ENCODE measurements at places on chromosomes 2 and 18.

- no peak for DNase-seq
Observed at GRCh38 chr2:234672498-234673150, 175.7 kb upstream of the ARL4C start.

- no peak for DNase-seq
Observed at GRCh38 chr18:35089891-35090550, 48.8 kb downstream of the MAPRE2 start.

- no peak for DNase-seq
Observed at GRCh38 chr2:238845583-238846377, 2.1 kb upstream of the TWIST2 start.

GRCh38 chr2:45089554-45090261 is 80.5 kb upstream of the SIX2 start:
- DNase-seq = no peak

DNA sequence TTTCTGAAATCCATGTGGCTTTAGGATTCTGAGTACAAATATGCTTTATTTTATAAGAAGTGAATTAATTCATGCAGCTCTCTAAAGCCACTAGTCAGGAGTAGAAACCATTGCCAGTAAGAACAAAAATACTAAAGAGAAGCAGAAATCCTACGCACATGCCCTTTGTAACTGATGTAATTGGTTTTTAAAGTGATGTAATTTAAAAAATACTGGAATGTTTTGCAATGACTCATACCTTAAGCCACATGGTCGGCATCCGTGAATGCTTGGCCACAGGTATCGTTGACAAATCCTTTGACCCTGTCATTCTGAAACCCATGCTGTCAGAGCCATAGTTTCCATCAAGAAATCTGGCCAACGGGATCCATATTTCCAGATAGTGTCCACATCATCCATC is 213.3 kb downstream of the ACKR3 start:
- DNase-seq = no peak

- DNase-seq = peak; percentile 95
Observed at GRCh38 chr2:223041527-223042109, 10.4 kb upstream of the KCNE4 start.

GRCh38 chr2:239387811-239388210 is 13.0 kb downstream of the HDAC4 start:
- no peak for DNase-seq

DNA sequence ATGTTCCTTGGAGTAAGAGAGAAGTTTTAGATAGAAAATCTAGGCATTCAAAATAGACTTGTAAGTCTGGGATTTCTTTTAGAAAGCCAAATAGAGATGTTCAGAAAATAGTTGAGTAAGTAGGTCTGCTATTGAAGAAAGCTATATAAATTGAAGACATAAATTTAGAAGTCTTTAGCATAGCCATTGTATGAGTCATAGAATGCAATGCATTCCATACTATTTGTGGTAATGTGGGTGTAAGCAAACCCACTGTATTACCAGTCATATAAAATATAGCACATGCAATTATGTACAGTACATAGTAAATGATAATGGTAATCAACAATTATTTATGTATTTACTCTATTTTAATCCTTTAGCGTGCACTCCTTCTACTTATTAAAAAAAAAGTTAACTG is 14.1 kb downstream of the MC4R start:
- no peak for DNase-seq

GRCh38 chr2:54815148-54815539 is 91.7 kb downstream of the EML6 start:
- DNase-seq = no peak

- no peak for DNase-seq
Observed at GRCh38 chr2:110852541-110853263, 120.3 kb downstream of the ACOXL start.

- peak; percentile 64 for DNase-seq
Observed at GRCh38 chr2:225091336-225091735, 49.1 kb upstream of the DOCK10 start.

DNA sequence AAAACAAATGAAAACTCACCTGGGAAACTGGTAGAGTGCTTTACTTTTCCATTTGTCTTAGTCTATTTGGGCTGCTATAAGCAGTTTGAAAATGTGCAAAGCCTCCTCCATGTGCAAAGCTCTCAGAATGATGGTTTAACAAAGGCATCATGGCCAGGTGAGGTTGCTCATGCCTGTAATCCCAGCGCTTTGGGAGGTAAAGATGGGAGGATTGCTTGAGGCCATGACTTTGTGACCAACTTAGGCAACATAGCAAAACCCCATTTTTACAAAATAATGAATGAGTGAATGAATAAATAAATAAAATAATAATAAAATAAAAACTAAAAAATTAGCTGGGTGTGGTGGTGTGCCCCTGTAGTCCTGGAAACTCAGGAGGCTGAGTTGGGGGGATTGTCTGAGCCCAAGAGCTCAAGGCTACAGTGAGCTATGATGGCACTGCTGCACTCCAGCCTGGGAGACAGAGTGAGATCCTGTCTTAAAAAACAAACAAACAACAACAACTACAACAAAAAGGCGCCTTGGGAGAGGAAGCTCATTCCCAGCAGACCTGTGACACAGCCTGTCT is 71.8 kb downstream of the MYCN start:
- DNase-seq = no peak

DNA sequence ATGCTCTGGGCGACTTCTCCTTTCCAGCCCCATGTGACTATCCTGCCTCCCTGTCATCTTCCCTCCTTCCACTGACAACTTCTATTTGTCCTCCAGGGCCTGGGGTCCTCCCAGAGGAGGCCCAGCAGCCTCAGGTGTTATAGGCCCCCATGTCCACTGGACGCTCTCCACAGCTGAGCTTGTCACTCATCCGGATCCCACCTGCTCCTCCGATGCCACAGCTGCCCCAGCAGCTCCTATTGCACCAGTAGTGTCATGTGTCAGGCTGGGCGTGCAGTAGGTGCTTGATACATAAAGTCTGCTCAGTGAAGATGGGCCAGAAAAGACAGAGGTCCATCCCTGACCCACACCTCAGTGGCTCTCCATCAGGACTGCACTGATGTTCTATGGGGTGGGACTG is 305.7 kb upstream of the MYT1L start:
- DNase-seq = no peak

GRCh38 chr2:188473306-188473705 is 181.6 kb downstream of the GULP1 start:
- no peak for DNase-seq

GRCh38 chr18:47594621-47595086 is 335.8 kb downstream of the SMAD2 start:
- no peak for DNase-seq

DNA sequence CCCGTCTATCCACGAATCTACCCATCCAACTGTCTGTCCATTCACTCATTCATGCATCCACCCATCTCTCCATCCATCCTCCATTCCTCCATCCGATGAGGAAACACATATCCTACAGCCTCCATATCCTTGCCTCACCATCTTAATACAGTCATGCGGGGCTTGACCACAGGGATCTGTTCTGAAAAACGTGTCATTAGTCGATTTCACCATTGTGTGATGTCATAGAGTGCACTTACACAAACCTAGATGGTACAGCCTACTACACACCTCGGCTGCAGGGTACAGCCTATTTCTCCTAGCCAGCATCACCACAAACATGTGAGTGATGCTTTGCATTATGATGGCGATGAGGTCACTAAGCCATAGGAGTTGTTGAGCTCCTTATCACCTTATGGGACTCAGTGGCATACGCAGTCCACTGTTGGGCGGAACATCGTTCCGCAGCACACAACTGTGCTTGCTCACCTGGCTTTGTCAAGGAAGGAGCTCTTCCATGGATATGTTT is 1.9 kb upstream of the NT5DC4 start:
- no peak for DNase-seq

GRCh38 chr2:98623657-98624056 is 15.3 kb downstream of the UNC50 start:
- DNase-seq = no peak

DNA sequence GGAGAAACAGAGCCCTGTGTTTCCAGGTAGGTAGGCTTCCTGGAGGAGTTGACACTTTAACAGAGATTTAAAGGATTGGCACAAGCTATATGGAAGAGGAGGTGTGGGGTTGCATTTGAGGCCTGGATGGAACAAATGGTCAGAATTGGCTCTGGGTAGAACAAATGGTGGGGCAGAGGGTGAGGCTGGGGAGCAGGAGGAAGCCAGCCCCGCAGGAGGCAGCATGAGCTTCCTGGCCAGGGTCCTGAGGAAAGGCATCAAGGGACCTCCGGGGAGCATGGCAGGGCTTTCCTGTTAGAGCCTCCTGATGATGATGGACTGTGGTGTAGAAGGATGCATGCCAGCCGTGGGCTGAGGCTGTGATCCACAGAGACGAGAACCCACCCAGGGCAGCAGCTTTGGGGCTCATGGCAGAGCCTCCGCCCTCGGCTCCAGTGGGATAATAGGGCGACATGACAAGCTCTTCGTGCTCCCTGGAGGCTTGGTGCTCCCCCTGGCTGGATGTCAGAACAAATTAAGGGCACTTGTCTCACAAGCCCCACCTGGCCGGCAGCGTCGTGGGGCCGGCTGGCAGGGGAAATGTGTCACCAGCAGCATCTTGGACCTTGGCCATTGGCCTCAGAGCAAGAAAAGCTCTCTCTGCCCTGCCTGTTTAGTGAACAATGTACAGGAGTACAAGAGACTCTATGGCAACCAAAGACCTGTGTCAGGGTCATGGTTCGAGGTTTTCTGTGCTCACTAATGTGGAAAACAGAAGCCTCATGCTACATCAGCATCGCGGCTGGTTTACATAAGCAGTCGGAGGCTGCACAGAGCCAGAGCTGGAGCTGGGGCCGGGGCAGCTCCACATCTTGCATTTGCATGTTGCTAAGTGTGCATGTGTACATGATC is 153.5 kb downstream of the MYCN start:
- DNase-seq = no peak

GRCh38 chr2:239809391-239809790 is 215.8 kb downstream of the NDUFA10 start:
- DNase-seq = no peak

- DNase-seq = no peak
Observed at GRCh38 chr2:157287160-157287559, 29.7 kb downstream of the GALNT5 start.

- DNase-seq = no peak
Observed at GRCh38 chr18:67935638-67936037, 419.1 kb upstream of the DSEL start.

GRCh38 chr2:239279508-239280295 is 121.1 kb downstream of the HDAC4 start:
- DNase-seq = no peak

- DNase-seq = no peak
Observed at GRCh38 chr18:58495207-58495606, 133.7 kb downstream of the ALPK2 start.

- DNase-seq = peak; percentile 92
Observed at GRCh38 chr2:227370791-227371312, 8.3 kb downstream of the TM4SF20 start.

DNA sequence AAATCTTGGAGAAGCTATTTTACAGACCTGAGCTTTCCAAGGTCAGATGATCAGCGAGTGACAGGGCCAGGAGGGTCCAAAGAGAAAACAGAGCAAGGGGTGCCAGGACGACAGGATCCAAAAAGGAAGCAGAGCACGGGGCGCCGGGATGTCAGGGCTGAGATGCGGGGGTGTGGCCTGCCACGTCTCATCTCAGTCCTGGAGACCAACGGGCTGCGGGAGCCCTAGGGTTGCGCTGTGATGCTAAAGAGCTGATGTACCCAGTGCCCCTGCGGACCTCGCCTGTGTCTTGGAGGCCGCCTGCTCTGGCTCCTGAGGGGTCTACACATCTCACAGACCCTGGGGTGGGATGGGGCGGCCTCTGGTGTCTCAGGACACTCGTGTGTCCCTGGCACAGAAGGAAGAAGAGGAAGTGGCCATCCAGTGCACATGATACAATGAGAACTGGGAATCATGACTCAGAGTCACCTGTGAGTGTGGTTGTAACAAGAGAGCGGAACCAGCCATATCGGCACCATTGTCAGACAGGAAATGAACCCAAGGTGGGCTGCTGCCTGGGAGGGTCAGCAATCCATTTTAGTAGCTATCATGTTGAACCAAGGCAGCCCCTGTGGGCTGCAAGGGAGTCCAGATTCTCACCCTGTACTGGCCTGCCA is 97.8 kb downstream of the MYT1L start:
- no peak for DNase-seq

DNA sequence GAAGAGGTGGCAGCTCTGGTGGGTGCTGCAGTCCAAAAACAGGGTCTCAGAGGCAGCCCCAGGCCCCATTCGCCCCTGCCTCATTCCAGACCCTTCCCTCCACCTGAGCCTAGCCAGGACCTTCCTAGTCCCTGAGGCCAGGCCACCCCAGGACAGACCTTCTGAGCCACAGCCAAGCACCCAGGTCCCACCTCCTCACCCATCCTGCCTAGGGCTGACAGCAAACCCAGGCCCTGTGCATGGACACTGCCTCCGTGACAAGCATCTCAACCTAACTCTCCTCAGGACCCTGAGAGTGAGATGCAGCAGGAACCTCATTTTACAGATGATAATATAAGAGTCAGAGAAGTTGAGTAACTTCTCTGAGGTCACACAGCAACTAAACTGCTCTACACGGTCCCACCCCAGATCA is 15.5 kb downstream of the ADRA2B start:
- DNase-seq = no peak

- no peak for DNase-seq
Observed at GRCh38 chr2:105309147-105309545, 20.4 kb downstream of the TGFBRAP1 start.

DNA sequence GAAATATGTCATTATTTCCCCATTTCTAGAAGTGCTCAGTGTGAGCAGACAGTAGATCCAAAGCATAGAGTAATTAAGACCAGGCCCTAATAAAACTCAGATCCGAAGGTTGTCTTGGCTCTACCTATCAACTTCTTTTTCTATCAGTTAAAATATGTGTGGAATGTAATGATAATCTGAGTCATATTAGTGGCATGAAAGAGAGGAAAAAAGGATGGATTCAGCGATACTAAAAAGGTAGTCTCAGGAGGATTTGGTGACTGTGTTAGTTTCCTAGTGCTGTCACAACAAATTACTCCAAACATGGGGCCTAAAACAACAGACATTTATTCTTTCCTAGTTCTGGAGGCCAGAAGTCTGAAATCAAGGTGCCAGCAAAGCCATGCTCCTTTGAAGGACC is 103.7 kb upstream of the NABP1 start:
- DNase-seq = no peak

GRCh38 chr2:38610851-38611801 is 8.4 kb upstream of the HNRNPLL start:
- DNase-seq = no peak

GRCh38 chr2:239607517-239608191 is 206.8 kb upstream of the HDAC4 start:
- no peak for DNase-seq

DNA sequence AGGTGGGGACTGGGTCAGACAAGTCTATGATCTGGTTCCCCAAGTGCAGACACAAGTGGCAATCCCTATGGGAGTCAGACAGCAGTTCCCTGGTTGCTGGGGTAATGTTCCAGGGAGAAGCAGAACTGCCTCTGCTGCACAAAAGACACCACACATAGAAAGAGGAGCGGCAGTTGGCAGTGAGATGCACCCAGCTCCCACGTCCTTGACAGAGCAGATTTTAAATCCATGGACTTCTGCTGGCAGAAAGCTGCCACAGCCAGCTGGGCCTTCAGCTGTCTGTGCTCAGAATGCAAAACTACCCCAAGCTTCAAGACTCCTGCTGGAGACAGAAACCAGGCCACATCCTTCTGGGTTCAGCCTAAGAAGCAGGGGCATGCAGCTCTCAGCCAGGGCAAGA is 147.2 kb downstream of the ETAA1 start:
- DNase-seq = no peak

All from NCI-H460 (cell line).